ENCODE measurements at places on chromosomes 5 and 9.

DNA sequence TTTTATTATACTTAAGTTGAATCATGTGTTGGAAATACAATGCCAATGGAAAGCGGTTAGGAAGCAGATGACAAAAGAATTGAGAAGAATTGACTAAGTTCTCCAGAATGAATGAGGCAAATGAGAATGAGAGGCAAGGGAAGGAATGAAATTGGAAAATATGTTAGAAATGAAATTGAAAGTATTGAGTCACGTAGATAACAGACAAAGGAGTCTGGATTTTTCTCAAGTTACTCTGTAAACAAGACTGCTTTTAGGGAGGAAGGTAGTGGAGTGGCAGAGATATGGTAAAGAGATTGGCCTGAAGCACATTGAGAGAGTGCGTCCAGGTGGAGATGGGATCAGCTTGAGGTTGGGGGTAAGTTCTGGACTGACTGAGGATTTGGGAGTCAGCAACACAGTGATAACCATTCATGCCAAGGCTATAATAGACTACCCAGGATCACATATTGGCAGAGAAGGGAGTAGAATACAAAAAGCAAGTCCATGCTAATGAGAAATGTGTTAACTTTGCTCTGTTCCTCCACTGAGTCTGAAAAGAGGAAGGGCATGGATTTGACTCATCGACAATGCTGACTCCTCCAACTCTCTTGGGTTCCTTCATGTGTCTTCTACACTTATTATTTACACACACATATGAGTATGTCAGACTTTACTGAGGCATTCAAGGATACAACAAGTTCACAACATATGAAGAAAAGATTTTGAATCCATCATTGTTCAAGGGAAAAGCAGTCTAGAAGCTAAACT lies 814.2 kb upstream of the ZNF608 start:
- DNase-seq: no peak

- DNase-seq: no peak
Measured at GRCh38 chr5:56681346-56681745, 134.0 kb upstream of the MAP3K1 start.

GRCh38 chr5:137228816-137229215 lies 270.3 kb downstream of the SPOCK1 start:
- DNase-seq: no peak

GRCh38 chr5:73411936-73412596 lies 36.5 kb downstream of the FOXD1 start:
- DNase-seq: no peak

- no peak for DNase-seq
Measured at GRCh38 chr5:474840-475661, 32.1 kb downstream of the EXOC3 start.

DNA sequence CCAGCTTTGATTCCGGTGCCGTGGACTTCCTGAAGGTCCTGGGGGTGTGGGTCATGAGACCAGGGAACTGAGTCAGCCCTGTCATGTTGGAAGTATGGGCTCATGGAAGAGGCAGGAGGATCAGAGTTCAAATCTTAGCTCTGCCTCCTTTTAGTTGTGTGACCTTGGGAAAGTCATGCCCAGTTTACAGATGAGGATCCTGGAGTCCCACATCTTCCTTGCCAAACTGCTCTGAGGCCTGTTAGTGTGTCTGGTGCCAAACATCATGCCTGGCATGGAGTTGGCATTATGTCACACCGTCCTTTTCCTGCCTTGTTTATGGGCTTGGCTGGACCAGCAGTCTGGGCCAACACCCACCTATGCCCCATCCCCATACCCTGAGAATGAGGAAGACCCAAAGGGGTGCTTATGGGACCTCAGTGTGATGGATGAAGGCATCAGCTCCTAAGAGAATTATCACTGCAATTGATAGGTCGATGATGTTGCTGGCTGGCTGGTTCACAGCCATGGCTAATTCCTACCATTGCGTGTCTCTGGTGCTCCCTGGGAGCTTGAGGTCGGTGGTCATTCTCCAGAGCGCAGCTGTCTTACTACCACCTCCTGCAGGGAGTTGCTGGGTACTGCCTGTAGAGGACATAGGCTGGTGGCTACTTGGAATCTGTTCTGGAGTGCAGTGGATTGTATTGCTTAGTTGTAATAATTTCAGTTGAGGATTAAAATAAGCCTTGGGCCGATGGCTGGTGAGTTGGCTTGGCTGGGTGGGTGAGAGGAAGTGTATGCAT lies 140.5 kb upstream of the PITX1 start:
- no peak for DNase-seq

DNA sequence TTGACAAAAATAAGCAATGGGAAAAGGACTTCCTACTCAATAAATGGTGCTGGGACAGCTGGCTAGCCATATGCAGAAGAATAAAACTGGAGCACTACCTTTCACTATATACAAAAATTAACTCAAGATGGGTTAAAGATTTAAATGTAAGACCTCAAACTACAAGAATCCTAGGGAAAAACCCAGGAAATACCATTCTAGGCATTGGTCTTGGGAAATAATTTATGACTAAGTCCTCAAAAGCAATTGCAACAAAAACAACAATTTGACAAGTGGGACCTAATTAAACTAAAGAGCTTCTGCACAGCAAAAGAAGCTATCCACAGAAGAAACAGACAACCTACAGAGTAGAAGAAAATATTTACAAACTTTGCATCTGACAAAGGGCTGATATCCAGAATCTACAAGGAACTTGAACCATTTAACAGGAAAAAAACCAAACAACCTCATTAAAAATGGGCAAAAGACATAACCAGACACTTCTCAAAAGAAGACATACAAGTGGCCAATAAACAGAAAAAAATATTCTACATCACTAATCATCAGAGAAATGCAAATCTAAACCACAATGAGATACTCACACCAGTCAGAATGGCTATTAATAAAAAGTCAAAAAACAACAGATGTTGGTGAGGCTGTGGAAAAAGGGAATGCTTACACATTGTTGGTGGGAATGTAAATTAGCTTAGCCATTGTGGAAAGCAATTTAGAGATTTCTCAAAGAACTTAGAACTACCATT lies 75.2 kb upstream of the CPEB4 start:
- DNase-seq: no peak

GRCh38 chr5:55911784-55912653 lies 60.9 kb downstream of the IL31RA start:
- DNase-seq: no peak

DNA sequence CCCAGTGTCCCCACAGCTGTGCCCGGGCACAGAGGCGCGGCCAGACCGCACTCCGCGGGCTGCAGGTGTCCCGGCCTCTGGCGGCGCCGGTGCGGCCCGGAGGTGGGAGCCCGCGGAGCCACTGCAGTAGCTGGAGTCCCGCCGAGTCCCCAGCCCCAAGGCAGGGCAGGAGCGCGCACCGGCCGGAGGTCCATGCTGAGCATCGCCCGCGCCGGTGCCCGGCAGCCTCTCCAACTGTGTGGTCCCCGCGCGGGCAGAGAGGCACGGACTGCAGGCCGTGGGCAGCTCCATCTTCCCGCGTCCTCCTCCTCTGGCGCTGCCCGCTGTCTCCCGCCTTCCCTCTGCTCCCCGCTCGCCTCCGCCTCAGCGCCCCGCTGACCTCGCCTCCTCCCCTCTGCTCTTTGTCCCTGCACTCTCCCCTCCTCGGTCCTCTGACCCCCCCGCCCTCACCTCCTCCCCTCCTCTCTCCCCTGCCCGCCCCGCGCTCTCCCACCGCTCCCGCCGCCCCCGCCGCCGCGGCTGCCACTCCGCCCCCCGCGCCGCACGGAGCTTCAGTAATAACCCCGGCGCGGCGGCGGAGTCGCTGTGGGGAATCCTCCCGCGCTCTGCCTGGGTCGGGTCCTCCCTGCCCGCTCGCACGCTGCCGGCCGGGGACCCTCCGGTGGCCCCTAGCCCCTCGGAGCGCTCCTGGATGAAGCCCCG lies at the start of gene ADAMTS16:
ADAMTS16 (plus strand) TSS at position 554 of the 702 bp plus-strand sequence; CDS start at position 692, 138 bp downstream.
- DNase-seq: no peak

DNA sequence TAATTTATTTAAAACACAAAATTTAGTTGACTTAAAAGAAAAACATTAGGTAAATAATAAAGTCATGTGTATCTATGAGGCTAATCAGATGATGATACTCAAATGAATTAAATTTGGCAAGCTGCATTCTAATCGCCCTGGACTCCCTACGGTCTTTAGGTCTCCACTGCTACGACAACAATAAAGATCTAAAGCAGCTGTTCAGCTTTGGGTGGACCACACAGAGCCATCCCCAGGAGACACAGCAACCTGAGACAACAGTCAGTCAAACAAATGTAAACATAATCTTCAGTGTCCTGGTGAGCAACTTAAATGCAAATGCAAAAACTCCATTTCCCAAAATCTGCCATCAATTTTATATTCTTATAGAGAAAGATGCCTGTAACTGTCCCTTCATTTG lies 65.5 kb downstream of the MCTP1 start:
- DNase-seq: no peak

GRCh38 chr9:131329241-131329641 lies 39.7 kb downstream of the PLPP7 start:
- no peak for DNase-seq

DNA sequence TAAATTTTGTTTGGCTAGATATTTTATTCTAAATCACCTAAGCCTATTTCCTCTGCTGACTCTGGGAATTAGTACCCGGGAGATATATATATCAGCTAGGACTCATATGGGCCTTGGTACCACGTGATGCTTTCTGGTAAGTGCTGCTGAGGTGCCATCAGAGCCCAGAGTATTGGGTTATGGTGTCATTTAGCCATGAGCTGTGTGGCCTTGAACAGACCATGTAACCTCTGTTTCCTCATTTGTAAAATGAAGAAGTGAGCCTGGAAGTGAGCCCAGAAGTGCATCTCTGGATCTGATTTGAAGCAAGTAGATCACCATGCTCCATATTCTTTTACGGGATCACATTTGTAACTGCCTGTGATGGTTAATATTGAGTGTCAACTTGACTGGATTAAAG lies 126.1 kb downstream of the GPBP1 start:
- no peak for DNase-seq

DNA sequence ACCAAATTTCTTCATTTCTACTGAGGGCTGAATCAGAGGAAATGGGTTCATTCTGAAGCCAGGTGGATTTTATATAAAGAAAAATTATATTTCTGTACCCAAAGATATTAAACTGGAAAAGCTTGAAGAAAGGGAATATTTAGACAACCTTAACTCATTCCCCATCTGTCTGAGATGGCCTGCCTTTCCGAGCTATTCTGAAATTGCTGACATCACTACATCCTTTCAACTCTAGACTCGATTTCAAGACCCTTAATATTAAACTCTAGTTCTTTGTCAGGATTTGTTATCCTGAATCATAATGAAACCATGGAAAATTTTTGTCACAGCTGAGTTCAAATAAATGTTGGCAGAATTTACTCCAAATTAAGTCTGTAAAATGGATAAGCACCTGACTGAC lies 818.5 kb upstream of the SEMA6A start:
- no peak for DNase-seq

GRCh38 chr9:97567182-97567893 lies 65.8 kb downstream of the TSTD2 start:
- DNase-seq: no peak

DNA sequence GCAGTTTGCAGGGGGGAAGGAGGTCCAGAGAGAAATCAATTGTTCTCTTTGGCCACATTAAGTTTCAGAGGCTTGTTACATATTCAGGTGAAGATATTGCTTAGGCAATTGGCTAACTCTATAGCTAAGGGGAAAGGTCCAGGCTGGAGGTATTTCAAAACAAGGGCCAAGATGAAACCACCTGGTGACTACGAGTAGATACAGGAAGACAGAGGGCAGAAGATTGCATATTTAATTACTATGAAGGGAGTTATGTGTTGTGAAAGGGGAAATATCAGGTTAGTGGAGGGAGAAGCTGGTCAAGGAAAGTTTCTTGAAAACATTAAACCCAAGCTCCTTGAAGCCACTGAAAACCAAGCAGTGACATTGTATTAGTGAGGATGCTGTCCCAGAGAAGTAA lies 1.9 kb upstream of the RAD23B start:
- DNase-seq: no peak

DNA sequence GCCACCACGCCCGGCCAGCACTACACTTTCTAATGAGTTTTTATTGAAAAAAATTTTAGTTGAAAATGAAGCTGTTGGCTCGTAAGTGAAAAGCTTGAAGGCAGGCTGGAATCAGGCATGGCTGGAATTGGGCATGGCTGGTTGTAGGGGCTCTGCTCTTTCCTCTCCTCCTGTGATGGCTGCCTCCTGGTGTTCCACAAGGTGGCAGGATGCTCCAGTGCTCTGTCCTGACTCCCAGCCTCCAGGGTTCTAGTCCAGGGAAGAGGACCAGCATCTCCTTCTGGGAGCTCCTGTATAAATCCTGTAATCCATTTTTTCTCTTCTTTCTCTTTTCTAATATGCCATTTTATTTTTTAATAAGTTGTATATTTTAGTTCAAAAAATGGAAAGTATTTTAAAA lies 57.2 kb upstream of the DHFR start:
- DNase-seq: no peak

DNA sequence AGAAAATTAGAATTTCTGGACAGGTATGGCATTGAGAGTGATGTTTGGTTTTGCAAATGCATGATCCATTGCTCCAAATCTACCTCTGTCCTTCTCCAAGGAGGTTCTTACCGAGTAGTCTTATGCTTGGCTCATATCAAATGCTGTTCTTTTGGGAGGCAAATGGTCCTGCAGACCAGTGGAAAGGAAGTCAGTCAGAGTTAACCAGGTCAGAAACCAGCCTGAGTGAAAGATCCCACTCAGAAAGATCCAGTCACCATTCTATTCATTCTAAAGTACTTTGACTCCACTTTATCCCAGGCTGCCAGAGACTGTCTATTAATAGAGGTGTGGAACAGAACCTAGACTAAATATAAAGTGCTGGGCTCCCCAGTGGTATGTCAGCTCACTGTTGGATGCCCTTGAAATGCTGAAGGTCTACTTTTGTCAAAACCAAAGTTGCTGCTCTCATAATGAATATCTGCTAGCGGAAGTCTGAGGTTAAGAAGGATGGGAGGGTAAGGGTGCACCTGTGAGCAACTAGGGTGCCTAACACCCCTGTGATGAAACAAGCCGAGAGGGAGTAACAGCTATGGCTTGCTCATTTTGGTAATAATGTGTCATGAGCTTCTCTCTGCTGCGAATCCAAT lies 302.2 kb downstream of the ZNF608 start:
- DNase-seq: no peak

- DNase-seq: no peak
Measured at GRCh38 chr5:83965441-83965840, 244.8 kb upstream of the HAPLN1 start.

GRCh38 chr9:132048201-132048600 lies 31.5 kb downstream of the MED27 start:
- DNase-seq: no peak

Data from activated naive CD4-positive, alpha-beta T cell (primary cell).